ENCODE measurements at places on chromosomes 6 and 20.

DNA sequence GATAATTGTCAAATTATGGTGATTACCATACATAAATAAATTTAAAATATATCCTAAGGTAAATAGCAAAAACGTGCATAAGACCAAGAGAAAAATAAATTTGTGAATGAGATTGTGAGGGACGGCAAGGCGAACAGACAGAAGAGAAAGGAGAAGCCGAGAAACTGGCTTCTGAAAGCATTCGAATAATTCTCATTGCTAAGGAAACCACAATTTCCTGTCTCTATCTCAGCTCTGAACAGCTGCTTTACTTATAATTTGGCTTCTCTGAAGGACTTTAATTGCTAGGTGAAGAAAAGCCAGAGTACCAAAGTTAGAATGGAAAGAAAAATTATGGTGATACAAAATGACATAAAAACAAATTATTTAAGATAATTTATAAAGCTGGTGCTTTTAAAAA lies 79.0 kb upstream of the RGS17 start:
- DNase-seq: no peak

GRCh38 chr6:166464068-166465002 lies 81.6 kb upstream of the MPC1 start:
- DNase-seq: no peak

GRCh38 chr20:11193241-11193640 lies 519.4 kb upstream of the JAG1 start:
- DNase-seq: no peak

DNA sequence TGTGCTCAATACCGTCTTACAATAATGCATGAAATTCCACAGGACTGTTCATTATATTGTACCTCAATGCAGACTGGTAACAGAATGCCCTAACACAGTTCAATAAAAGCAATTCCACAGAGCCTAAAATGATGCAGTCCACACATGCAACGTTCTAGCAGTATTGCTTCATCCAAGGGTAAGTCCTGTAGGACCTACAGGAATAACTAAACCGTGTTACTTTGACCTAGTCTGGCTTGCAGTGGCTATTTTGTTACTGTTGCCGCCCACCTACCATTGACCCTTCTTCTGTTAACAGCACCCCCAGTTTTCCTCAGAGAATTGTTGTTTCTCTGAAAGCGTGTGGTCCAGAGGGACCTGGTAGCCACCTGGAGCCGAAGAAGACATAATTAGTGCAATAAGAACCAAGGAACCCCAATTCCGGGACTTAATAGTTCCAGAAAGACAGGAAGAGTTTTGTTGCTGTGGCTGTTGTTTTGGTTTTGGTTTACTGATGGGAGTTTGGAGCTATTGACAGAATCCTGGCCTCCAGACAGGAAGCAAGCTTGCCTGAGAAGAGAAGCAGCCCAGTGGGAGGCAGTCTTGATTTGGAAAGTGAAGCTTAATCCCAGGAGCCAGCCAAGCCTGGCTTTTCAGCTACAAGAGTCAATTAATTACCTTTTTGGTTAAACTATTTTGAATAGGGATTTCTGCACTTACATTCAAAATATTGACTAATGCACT lies 91.3 kb downstream of the FRK start:
- DNase-seq: no peak

- DNase-seq: no peak
Measured at GRCh38 chr6:34673064-34673463, 23.5 kb downstream of the ILRUN start.

DNA sequence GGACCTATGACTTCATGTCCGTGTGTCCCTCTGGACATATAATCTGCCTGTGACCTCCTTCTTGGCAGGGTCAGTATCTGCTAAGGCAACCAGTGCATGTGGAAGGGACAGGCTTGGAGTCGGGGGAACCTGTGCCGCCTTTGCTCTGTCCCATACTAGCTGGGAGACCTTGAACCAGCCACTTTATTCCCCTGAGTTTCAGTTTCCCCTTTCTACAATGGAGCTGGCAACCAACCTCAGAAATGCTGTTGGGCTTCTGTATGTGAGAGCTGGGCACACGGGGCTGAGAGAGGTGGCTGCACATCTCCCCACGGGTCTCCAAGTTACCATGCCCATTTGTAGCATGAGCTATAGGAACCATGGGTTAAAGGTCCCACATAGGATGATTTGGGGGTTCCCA lies 53.8 kb downstream of the CD40 start:
- DNase-seq: no peak

- no peak for DNase-seq
Measured at GRCh38 chr6:98995116-98995515, 47.4 kb upstream of the FBXL4 start.

- no peak for DNase-seq
Measured at GRCh38 chr20:13222319-13222716, 1.2 kb downstream of the ISM1 start.

- no peak for DNase-seq
Measured at GRCh38 chr6:166031275-166031674, 136.4 kb downstream of the TBXT start.

DNA sequence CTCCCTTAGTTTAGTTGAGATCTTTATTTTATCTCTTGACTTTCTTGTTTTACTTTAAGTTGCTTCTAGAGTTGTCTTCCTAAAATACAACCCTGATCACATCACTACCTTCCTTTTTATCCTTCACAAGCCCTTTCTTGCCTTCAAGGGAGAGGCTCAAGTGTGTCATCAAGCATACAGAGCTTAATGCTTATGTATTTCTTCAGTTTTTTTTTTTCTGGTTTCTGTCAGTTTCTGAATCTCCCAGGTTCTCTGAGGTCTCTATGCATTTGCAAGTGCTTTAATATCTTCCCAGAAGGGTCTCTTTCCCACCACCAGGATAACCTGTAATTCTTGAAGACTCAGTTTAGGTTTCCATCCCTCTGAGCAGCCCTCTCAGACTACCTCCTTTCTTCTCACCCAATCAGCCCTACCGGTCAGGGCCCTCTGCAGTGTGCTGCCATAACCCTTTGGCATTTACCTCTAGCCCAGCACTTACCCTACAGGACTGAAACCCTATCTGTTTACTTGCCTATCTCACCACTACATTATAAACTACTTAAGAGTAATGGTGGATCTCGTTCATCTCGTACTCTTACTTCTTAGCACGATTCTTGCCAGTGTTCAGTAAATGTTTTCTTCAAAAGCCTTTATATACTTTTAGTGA lies 36.9 kb downstream of the EYA4 start:
- no peak for DNase-seq

- DNase-seq: no peak
Measured at GRCh38 chr6:123168892-123169773, 173.1 kb downstream of the CLVS2 start.
